Airway epithelial cell (primary cell): ENCODE measurements at places on chromosomes 5 and 9. TPM values are rescaled to one million over a fixed set of nuclear protein-coding genes. Genes with fewer than 3 reads are reported as not detected.

CDHR2 gene
- 0.07 TPM in 1 of 2 replicates, not detected in the other for total RNA-seq

IDNK gene
- 0.49 and 11.5 TPM in 2 replicates for total RNA-seq

FRMD3 gene
- 0.33 and 0.56 TPM in 2 replicates for total RNA-seq

AGXT2 gene
- total RNA-seq: not detected in 2 replicates

BSPRY gene
- 15.2 and 15.3 TPM in 2 replicates for total RNA-seq

TOR4A gene
- total RNA-seq: 44.0 and 48.1 TPM in 2 replicates

PFN3 gene
- total RNA-seq: not detected in 2 replicates

CARD9 gene
- total RNA-seq: under 0.01 and 0.21 TPM in 2 replicates

LCN1 gene
- not detected in 2 replicates for total RNA-seq

CYLC2 gene
- not detected in 2 replicates for total RNA-seq

GNAQ gene
- total RNA-seq: 18.6 and 19.9 TPM in 2 replicates

ZNF169 gene
- total RNA-seq: 1.1 and 1.6 TPM in 2 replicates

MIGA2 gene
- total RNA-seq: 12.4 and 22.6 TPM in 2 replicates

IQGAP2 gene
- total RNA-seq: not detected in 2 replicates

CDX1 gene
- total RNA-seq: not detected in 2 replicates

PROP1 gene
- total RNA-seq: not detected in 2 replicates

PITX1 gene
- total RNA-seq: 151 and 181 TPM in 2 replicates

IL4 gene
- not detected in 2 replicates for total RNA-seq

TLE1 gene
- 29.5 and 30.2 TPM in 2 replicates for total RNA-seq

PCDHGA2 gene
- 0.42 and 0.79 TPM in 2 replicates for total RNA-seq

MLANA gene
- not detected in 2 replicates for total RNA-seq

MOB3B gene
- total RNA-seq: 5.3 and 6.0 TPM in 2 replicates

NR2F1 gene
- total RNA-seq: 0.78 and 1.2 TPM in 2 replicates

PCDHB14 gene
- 0.21 and 0.65 TPM in 2 replicates for total RNA-seq

CDO1 gene
- not detected in 2 replicates for total RNA-seq

MXD3 gene
- total RNA-seq: 5.8 and 10.9 TPM in 2 replicates
